ENCODE measurements at places on chromosomes 6 and 20. TPM values are rescaled to one million over a fixed set of nuclear protein-coding genes. Genes with fewer than 3 reads are reported as not detected.

Gene MYMX
- polyA plus RNA-seq = 0.42 TPM

Gene MCHR2
- polyA plus RNA-seq = not detected

Gene BPIFA1
- not detected for polyA plus RNA-seq

DNA sequence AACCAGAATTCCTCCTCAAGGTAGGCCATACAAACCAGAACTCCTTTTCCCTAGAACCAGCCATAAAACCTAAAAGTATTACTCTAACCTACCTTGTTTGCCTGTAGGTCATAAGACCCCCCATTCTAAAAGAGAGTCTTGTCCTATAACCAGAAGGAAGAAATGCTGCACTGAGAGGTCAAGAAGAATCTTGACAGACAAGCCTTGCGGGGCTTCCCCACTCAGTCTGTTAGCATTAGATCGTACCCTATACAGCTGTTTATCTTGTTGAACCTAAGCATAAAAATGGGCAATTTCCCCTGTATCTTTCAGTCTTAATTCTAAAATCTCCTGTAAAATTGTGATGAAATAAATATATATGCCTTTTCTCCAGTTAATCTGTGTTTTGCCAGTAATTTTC is 52.3 kb upstream of the HFE start:
- no peak for DNase-seq

DNA sequence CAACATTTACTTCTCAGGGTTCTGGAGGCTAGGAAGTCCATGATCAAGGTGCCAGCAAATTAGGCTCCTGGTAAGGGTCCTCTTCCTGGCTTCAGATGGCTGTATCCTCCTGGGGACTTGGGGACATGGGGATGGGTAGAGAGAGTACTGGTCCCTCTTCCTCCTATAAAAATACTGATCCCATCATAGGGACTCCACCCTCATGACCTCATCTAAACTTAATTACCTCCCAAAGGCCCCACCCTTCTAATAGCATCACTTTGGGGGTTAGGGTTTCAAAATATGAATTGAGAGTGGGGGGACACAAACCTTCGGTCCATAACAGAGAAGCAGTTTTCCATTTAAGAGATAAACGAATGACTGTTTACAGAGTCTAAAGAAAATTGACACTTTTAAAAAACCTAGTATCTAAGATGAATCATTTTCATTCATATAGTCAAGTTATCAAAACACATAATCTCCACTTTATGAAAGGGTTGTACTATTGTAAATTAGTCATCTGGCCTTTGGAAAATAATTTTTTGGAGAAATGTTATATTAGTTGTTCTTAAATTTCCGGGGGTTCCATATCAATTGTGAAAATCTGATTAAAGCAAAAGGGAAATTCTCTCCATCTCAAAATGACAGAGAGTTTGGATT is 33.5 kb downstream of the ELOVL5 start:
- no peak for DNase-seq

DNA sequence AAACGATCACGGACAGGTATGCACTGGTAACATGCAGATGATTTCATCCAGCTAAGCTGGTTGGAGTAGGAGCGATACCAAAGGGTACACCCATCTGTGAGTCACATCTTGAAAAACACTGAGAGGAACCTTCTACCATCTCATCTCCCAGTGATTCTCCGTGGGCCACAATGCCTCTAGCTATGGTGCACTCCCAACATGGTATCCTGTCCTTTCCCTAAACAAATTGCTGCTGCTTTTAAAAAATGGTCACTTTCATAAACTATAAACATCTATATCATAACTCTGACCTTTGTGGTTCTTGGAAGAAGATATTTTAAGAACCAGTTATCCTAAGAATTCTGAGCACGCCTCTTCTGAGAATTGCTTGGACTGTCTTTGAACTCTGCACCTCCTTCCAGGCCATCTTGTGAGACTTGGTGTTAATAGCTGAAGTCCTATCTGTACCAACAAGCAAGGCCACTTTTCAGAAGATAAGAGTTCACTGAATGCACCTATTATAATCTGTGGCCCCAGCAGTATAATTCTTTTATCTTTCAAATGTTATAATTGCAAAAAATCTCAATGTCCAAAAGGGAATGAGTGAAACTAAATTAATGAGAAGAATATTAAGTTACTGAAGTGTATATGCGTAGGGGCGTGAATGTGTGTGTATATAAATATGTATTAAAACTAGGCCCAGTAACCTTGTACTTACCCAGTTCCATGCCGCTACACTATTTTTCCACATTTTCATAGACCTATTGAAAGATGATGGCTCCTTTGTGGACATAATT is 70.5 kb upstream of the TPD52L1 start:
- DNase-seq = no peak

GRCh38 chr6:111804627-111805235 is 68.5 kb downstream of the FYN start:
- DNase-seq = no peak

GRCh38 chr6:169997930-169998218 is 246.5 kb downstream of the ERMARD start:
- DNase-seq = no peak

Data from ovary (tissue), 10 donors.